ENCODE measurements at places on chromosomes 2 and 18.

DNA sequence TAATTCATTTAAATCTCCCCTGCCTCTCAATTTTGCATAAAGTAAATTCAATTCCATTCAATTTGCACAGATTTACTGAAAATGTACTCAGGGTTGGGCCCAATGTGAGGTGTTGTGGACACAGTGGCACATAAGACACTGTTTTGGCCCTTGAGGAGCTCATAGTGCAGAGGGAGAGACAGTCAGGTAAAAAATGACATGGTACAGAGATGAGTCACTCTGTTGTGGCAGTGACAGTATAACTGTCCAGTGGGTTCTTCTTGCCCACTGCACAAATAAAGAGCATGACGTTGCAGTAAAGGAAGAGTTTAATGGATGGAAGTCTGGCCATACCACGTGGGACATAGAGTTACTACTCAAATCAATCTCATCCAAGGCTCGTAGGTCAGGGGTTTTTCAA is 400.3 kb upstream of the TRIB2 start:
- no peak for DNase-seq

DNA sequence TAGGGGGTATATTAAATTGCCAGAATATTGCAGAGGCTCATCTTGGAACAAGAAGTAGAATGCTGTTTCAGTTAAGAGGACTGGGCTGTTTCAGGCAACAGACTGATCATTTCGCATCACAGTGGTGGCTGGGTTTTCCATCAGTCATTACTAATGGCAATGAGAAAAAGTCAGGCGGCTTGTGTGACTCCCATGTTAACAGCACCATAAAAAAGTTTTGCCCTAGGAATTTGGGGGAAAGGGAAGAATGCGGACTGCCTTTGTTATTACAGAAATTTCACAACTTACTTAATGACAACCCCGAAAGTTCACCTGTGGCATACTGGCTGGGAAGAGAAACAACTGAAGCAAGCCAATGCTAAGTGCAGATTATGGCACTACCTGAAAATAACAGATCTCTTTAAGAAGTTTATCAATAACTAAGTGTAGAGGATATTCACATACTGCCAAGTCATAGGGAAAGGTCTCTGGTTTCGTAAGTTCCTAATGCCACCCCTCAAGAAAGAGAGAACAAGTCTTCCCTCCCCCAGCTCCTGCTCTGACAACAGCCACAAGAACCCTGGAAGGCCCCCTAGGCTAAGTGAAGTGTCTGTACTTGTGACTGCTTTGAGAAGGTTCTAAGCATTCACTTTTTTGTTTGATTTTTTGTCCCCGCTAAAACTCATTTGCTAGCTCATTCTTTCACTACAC is 40.5 kb upstream of the AP1S3 start:
- DNase-seq: no peak

DNA sequence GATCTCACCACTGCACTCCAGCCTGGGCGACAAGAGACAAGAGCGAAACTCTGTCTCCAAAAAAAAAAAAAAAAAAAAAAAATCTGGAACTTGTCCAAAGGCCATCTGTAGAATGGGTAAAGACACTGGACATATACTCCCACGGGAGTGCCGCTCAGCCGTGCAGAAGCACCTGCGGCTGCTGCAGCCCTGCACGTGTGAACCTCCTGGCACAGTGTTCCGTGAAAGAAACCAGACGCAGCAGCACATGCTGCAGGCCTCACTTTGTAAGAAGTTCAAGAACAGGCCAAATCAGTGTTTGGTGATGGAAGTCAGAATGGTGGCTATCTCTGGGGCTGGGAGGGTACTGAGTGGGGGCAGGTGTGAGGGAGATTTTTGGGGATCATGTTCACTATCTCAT is 6.5 kb downstream of the CHRND start:
- DNase-seq: no peak

GRCh38 chr2:63052411-63053080 is 1.9 kb downstream of the OTX1 start:
- DNase-seq: no peak

GRCh38 chr2:192932376-192932775 is 737.6 kb upstream of the TMEFF2 start:
- DNase-seq: no peak

GRCh38 chr2:207530160-207531031 is 634 bp downstream of the CREB1 start:
- DNase-seq: peak; percentile 36

- no peak for DNase-seq
Measured at GRCh38 chr2:2805263-2805662, 474.2 kb upstream of the MYT1L start.
